ENCODE measurements at places on chromosomes 1 and 21.

DNA sequence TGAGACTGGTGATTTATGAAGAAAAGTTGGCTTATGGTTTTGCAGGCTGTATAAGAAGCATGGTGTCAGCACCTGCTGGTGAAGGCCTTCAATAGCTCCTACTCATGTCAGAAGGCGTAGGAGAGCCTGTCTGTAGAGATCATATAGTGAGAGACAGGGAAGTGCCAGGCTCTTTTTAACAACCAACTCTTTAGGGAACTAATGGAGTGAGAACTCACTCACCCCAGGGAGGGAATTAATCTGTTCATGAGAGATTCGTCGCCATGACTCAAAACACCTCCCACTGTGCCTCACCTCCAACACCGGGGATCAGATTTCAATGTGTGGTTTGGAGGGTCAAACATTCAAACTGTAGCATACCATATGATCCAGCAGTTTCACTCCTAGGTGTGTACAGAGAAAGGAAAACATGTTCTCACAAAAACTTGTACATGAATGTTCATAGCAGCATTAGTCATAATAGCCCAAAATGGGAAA is 72.6 kb downstream of the TTC3 start:
- no peak for DNase-seq

GRCh38 chr1:62062087-62062486 is 132.6 kb upstream of the L1TD1 start:
- DNase-seq: no peak

DNA sequence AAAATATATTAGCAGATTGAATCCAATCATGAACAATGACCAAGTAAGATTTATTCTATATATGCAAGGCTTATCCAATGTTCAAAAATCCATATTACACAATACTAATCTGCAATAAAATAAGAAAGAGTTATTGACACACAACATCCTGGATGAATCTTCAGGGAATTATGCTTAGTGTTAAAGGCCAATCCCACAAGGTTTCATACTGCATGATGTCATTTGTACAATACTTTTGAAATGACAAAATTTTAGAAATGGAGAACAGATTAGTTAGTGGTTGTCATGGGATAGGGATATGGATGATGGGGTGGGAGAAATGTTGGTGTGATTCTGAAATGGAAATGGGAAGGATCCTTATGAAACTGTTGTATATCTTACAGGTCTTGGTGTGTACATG is 425.7 kb downstream of the SIPA1L2 start:
- DNase-seq: no peak

DNA sequence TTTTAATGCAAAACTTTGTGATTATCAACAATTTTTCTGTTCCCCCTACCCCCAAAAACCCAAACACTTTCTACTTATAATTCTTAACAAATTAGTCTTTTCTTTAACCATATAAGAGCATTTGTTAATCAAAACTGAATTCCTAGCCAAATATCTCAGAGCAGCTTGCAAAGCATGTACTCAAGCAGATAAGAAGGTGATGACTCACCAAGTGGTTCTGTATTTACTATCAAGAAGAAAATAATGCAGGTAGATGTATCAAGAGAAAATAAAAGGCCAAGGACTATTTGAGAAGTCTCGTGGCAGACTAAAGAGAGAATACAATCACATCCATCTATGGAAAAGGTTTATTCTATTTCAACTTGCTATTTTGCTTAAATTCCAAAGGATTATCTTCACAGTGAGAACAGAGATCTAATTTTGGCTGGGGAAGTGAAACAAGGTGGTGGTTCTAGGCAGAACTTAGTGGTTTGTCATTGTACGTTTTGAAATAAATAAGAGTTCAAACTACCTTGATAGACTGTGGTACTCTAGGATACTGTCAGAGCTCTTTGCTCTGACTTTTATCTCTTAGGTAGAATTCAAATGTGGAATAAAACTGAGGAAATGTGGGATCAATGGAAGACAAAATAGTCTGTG is 94.7 kb upstream of the NRIP1 start:
- no peak for DNase-seq

- no peak for DNase-seq
These were observed 15.4 kb upstream of the PRDM15 start for GRCh38 chr21:41894511-41894910.

DNA sequence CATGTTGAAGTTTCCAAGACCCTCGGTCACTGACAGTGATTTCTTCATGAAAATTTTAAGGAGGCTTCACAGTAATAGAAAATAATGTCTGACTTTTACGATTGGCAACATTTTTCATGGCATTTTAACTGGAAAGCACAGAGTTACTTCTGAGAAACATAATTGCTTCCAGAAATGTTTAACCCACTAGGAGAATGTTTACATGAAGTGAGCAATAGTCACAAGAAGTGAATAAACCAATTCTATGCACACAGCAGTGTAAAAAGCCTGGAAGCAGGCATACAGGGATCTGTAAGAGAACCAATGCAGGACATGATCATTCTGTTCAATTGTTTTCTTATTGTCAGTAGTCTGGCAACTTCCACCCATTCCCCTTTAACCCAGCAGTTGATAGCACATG is 316.2 kb upstream of the CXADR start:
- DNase-seq: no peak

DNA sequence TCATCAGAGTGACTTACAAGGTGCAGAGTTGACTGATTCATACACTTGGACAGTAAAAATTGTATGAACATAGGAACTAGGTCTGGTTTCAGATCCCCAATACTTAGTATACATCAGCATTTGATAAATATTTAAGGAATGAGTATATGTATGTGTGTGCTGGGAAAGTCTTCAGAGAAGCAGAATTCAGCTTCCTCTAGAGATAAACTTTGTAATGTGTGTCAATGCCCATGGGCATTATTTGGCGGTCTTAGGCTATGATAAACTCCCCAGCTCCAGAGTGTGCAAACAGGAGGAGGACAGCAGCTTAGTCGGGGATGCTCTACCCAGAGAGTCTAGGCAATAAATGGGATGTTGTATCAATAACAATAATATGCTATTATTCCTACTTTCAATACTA is 2.9 kb upstream of the CAMK1G start:
- no peak for DNase-seq

Data from NCI-H774 (cell line).